ENCODE measurements at places on chromosomes 2 and 18.

- no peak for DNase-seq
These were observed 901.3 kb upstream of the CDH2 start for GRCh38 chr18:29078273-29078672.

GRCh38 chr2:229425598-229425997 is 154.5 kb upstream of the PID1 start:
- no peak for DNase-seq

- no peak for DNase-seq
These were observed 133.2 kb downstream of the NAPG start for GRCh38 chr18:10659000-10659399.

DNA sequence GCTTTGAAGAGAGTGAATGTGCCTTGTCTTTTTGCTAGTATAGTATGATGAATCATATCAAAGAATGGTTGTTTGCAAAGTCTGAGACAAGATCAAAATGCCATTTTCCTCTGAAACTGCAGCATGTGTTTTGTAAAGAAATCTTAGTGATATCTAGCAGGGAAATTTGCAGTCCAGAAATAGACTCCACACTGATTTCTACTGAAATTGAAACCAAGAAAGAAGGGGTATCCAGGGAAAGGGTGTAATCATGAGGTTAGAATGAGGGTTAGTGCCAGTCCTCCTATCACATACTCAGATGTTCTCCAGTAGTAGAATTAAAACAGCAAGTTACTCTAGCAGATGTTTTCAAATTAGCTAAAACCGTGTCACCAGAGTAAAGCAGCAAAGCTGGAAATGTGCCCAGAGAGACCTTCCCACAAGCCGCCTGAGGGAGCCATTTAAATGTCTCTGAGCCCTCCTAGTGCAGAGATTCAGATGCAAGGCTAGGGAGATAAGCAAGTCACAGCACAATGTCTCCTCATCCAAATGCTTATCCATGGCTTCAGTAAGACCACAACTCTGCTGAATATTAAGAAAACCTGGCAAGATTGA is 4.9 kb downstream of the DLGAP1 start:
- DNase-seq, result no peak

GRCh38 chr2:10444463-10444862 is 3.7 kb downstream of the ODC1 start:
- no peak for DNase-seq

- no peak for DNase-seq
These were observed 1366.3 kb upstream of the TMEFF2 start for GRCh38 chr2:193561054-193561453.
